NCI-H226 (cell line): ENCODE measurements at places on chromosomes 6 and 20.
A peak's percentile ranks its signal among the peaks of the same experiment; 100 is the strongest.

- no peak for DNase-seq
Observed at GRCh38 chr6:15483060-15483459, 179.8 kb downstream of the DTNBP1 start.

- DNase-seq = no peak
Observed at GRCh38 chr6:26124781-26125685, 37.8 kb downstream of the HFE start.

- no peak for DNase-seq
Observed at GRCh38 chr20:38199501-38200390, 34.7 kb upstream of the TGM2 start.

GRCh38 chr6:135212020-135212806 lies 31.1 kb downstream of the MYB start:
- peak; percentile 88 for DNase-seq

DNA sequence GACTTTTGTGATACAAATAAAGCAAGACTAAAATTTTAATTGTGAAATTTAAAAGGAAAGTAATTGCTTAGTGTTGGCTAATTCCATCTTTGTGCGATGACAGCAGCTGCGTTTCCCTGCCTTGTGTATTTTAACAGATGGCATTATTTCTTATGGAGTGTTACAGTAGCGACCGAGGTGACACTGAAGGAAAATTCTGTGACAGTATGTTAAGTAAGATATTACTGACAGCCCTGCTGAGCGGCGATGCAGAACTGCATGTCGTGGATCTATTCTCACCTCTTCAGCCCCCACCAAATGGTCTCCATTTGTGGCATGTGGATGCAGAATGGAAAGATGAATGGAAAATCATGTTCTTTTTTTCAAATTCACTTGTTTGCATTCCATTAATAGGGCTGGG lies 289.4 kb downstream of the RNF144B start:
- no peak for DNase-seq

DNA sequence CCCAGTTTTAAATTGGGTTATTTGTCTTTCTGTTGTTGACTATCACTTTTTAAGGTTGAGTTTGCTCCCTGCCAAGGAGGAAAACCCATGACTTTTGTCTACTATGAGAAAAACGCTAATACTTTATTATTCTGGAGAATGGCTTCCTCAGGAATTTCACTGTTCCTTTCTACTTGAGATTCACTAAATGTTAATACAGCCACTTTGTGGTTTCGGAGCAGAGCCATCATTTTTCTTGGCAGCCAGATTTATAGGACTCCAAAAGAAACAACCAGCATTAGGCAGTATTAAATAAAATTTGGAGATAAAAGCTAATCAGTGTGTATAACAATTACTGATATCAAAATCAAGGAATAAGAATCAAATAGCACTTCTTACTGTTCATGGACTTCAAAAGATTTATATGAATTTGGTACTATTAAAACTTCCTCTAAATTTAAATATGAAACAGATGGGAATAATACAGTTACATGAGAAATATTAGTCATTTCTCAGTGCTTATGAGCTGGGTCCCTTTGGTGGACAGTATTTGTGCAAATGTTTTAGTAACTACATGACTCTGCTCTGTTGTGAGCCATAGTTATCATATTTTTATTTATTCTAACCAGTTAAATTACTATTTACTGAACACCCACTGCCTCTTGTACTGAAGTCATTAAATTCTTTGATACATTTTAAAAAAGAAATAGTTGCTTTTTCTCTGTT lies 64.1 kb upstream of the FBXO30 start:
- no peak for DNase-seq

GRCh38 chr20:47785854-47786764 lies 828 bp upstream of the SULF2 start:
- DNase-seq = peak; percentile 72

DNA sequence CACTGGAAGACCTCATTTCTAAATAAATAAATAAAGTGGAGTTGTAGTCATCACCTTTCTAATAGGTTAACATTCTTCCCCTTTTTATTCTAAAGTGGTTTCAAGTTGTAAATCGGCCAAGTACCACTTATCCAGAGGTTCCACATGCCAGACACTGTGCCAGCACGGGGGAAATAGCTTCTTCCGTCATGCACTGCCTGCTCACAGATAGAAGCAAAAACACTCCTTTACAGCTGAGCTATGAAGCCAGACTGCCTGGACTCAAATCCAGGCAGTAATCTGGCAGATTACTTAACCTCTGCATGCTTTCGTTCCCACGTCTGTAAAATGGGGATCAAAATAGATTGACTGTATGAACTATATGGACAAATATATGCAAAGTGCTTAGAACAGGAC lies 17.2 kb upstream of the SCML4 start:
- DNase-seq = no peak

- no peak for DNase-seq
Observed at GRCh38 chr6:168039301-168039700, 39.7 kb downstream of the FRMD1 start.

DNA sequence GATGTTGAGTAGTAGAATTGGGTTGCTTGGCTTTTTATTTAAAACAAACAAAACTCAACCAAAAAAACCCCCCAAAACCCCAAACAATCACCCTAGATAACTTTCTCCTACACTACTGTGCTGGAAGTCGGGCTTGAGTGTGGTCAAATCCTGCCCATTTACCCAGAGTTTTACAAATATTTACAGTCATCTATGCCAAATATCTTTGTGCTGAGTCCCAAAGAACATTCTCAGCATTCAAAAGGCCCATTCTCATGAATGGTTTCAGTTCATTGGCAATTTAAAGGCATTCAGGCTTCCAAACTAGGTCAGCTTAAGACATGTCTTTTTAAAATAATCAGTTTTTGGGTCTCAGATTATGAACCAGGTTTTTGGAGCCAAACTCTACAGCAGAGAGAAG lies 1.8 kb downstream of the RNF144B start:
- DNase-seq = peak; percentile 47

- no peak for DNase-seq
Observed at GRCh38 chr6:164753517-164753916, 555.9 kb downstream of the C6orf118 start.

GRCh38 chr6:8803181-8803760 lies 367.9 kb upstream of the SLC35B3 start:
- no peak for DNase-seq

- DNase-seq = no peak
Observed at GRCh38 chr6:162187168-162187935, 540.2 kb downstream of the PRKN start.

GRCh38 chr20:1567392-1568162 lies 10.1 kb upstream of the SIRPD start:
- DNase-seq = peak; percentile 90

DNA sequence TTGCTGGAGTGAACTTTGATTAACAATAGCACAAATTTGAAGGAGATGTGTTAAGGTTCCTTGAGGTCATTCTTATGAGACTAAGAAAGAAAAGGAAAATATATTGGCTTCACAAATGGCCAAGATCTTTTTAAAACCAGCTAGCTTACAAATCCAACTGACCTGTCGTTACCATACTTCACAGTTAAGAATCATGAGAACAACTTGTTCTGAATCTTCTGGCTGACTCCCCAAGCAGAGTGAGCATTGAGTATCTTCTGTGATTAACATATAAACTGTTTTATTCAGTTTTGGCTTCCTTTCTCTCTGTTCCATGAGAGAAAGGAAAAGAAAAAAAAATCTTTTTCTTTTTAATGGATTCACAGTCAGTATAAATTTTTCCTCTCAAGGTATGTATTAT lies 277.1 kb downstream of the KHDC1L start:
- no peak for DNase-seq

GRCh38 chr20:440148-440547 lies 22.2 kb downstream of the TBC1D20 start:
- DNase-seq = no peak

DNA sequence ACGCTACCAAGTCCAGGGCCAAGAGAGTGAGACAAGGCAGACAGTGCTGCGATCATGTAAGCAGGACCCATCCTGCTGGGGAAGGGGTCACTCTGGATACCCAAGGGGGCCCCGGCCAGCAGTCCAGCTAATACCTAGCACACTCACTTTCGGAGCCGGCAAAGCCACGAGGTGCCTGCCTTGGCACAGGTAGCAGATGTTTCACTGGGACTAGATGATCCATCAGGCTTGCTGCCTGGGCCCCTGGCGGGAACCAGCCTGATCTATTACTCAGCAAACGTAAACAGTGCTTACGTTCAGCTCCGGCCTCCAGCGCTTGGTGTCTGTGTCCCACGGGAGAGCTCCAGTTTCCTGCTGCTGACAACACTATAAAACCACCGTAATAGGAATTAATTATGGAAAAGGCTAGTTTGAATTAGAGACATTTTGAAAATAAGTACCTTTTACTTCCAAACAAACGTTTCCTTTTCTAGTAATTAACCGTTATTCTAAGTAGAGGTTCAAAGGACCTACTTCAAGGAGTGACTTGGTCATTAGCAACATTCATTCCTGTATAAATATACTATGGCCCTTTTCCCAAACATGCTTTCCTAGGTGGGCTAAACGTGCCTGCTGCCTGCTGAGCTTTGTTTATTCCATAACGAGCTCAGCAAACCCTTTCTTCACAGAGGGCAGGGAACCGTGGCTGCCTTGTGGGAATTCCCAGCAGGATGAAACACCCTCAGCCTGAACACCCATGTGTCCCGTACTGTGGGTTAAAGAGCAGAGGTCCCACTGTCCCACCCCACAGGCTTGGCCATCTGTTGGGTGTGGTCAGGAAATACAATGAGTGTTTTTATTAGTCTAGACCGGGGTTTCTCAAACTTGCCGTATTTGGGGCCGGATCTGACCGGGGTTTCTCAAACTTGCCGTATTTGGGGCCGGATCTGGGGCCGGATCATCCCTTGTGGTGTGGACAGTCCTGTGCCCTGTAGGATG lies 18.4 kb downstream of the SLC22A23 start:
- no peak for DNase-seq

DNA sequence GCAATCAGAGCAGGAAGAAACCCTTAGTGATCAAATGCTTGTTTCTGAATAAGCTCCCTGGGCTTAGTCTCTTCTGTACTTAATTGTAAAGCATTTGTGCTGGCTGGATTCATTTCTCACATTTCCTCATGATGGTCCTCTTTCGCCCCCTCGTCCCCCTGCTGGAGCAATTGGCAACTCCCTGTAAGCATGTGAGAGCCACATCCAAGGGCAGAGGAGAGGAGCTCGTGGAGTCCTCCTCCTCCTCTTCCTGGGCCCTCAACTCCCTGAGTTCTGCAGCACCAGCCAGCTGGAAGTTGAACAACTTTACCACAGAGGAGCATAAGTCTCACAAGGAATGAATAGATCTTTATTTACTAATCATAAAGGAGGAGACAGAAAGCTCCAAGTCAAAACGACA lies 12.6 kb downstream of the ANKEF1 start:
- no peak for DNase-seq

DNA sequence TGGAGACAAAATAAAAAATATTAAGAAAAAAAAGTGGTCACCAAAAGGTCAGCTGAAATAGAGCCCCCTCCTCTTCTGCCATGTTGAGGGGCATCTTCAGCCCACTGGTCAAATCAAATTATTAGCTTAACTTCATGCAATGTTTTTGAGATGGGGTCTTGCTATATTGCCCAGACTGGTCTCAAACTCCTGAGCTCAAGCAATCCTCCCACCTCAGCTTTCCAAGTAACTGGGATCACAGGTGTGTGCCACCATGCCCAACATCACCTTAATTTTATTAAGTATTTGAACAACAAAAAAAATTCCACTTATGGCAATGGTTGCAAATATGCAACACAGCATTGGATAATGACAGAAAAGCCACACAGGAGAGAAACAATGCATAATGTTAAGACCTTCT lies 99.3 kb upstream of the BEND3 start:
- no peak for DNase-seq
